HT-29 (cell line): ENCODE measurements at places on chromosomes 11 and 22. TPM values are rescaled to one million over a fixed set of nuclear protein-coding genes. Genes with fewer than 3 reads are reported as not detected.

MRGPRX3 gene
- not detected in 2 replicates for total RNA-seq

MISFA gene
- total RNA-seq: 0.76 and 1.0 TPM in 2 replicates

GRCh38 chr11:69483691-69484426, 2.4 kb downstream of the LINC01488 start:
- no peak for DNase-seq

DNA sequence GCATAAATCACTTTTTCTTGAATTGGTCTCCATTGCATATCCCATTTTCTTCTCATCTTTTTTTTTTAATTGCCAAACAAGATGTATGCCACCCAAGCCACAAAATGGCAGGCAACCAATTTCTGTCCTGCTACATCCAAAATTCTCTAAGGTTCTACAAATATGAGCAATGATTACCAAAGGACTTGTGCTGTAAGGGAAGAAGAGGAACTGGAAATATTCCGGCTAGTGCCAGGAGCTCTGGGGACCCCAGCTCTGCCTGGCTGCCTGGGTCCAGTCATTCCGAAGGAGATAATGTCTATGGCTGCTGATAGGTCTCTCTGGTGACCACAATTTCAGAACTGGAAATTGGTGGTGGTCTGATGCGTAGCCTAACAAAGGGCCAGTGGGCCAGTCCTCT, 17.1 kb upstream of the SNX32 start:
- no peak for DNase-seq

GRCh38 chr11:123033895-123034294, 28.0 kb downstream of the HSPA8 start:
- no peak for DNase-seq

DNA sequence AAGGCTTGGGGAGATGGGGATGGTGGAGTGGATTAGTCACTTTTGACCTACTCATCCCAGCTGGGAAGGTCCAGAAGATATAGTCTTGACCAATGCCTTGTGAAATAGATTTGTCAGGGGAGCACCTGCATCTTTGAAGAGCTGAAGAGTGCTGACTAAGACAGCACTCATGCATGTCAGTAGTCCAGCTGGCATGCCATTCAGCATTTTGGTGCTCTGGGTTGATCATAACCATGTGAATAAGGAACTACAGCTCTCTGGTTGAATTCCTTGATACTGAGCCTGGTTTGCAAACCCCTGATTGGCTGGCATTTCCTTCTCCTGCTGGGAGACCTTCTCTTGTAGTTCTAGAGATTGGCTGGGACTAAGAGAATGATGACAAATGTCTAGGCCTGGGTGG, 106.8 kb upstream of the ALX4 start:
- DNase-seq: no peak

GRCh38 chr11:71565263-71565662, at the start of gene KRTAP5-10:
Gene KRTAP5-10, plus strand, starts transcription at chr11:71565563. Its CDS starts 25 bp downstream, at chr11:71565588.
- no peak for DNase-seq

DNA sequence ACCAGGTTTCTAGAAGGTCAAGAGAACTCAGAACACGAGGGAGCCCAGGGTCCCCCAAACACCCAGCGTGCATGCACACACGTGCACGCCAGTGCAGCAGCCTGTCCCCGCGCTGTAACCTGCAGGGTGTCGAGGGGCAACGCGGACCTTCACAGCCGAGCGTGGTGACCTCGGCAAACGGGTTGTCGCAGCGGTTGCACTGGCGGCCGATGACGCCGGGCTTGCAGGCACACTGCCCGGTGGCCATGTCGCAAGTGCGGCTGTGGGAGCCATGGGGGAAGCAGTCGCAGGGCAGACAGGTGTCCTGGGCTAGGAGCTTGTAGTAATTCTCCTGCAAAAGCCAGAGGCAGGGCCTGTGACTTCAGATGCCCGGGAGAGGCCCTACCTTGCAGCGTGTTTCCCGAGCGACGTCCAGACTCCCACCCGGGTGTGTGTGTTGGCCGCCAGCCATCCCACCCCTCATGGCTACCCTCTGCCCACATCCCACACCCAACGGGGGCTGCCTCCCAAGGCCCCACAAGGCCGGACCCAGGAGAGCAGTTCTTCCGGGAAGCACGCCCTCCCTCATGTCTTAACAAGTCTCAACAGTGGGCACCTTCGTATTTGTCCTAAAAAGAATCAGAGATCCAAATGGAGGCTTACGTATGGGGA, 56.1 kb downstream of the TRMU start:
- no peak for DNase-seq

- DNase-seq: no peak
These were observed 106.7 kb downstream of the CCDC81 start for GRCh38 chr11:86481399-86481798.

GRCh38 chr11:72084076-72084475, 3.4 kb downstream of the LRRC51 start:
- no peak for DNase-seq

DNA sequence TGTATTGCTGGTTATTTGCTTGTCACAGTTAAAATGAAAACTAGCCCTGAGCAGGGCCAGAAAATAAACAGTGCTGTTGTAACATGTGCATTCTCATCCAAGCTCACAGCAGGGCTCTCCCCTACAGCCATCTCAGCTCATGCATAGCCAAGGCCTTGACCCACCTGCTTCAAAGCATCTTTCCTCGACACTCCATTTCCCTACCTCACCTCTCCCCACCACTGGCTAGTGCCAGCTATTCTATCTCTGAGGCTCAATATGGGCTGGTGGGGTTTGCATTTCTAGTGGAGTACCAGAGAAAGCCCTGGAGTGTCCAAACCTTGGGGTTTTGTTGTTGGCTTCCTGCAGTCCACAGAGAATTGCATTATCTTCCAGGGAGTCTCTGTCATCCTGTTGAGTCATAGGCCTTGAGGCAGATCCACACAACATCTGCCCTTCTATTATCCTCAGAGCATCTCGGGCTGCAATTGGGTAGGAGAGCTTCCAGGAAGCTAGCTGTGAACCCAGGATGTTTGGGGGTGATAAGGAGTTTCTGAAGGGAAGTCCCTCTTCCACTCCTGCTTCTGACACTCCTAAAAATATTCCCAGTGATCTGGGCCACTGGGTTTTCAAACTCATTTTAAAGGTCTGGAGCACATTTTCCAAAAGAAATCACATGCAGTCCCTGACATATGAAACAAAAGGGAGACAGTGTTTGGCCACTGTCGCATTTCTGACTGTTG, 36.1 kb upstream of the AMOTL1 start:
- DNase-seq: no peak

- DNase-seq: peak; percentile 47
These were observed 22.2 kb upstream of the CBX7 start for GRCh38 chr22:39174498-39175352.

DNA sequence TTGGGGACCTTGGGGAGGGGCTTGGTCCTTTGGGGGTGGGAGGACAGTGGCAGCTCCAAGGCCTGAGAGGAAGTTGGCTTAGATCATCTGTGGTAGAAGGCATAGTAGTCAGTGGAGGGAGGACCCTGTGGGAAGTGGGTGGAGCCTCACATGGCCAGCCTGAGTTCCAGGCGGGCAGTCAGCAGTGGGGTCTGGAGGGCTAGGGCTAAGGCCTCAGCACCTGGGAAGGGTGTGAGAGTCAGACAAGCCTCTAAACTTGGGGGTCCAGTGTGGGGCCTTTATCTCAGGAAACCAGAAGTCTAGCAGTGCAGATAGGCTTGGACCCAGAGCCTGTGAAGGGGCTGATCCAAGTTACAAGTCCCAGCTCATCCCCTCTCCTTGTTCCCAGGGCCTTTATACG, 4.0 kb downstream of the NLRX1 start:
- no peak for DNase-seq

- no peak for DNase-seq
These were observed 795.5 kb downstream of the METTL15 start for GRCh38 chr11:28903716-28904115.

- no peak for DNase-seq
These were observed 29.7 kb upstream of the TOLLIP start for GRCh38 chr11:1339066-1339675.

DNA sequence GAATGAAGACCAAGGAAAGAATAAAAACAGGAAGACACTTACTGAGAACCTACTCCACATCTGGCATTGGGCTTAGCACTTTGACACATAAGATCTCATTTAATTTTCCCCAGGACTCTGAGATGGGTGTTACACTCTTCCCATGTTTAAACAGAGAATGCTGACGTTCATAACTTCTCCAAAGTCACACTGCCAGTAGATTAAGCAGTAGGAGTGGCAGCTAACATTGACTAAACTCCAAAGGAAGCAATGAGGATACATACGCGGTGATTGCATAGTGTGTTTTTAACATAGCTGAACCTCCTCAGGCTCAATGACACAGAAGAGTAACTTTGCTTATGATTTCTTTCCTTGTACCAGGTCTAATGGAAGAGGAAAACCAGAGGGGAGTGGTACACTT, 14.5 kb upstream of the OR10V1 start:
- no peak for DNase-seq

DNA sequence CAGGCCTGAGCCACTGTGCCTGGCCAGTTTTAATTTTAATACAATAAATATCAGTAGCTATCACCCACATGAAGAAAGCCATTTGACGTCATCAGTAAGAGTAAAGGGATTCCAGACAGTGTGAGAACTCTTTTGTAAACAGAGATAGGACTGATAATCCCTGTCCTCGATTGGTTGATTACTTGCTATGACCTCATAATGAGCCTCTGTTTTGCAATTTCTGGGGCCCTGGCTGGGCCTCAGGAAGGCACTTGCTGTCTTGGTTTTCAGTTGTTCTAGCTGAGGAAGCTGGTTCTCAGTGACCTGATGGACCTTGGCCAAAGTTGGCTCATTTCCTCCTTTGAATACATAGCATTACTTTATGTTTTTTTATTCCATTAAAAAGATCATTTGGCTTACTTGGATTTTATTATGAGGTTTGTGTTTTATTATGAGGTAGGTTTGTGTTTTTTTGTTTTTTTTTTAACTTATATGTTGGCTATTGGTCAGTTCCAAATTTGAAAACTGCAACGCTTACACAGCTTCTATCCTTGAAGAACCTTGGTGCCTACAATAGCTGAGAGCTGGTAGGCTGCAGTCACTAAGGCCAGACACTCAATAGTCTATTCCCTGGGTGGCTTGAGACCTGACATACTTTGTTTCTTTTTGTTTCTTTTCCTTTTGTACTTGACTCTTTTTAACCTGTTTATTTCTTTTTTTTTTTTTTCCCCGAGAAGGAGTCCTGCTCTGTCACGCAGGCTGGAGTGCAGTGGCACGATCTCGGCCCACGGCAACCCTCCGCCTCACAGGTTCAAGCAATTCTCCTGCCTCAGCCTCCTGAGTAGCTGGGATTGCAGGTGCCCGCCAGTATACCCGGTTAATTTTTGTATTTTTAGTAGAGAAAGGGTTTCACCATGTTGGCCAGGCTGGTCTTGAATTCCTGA, 20.0 kb downstream of the MARK2 start:
- no peak for DNase-seq

DNA sequence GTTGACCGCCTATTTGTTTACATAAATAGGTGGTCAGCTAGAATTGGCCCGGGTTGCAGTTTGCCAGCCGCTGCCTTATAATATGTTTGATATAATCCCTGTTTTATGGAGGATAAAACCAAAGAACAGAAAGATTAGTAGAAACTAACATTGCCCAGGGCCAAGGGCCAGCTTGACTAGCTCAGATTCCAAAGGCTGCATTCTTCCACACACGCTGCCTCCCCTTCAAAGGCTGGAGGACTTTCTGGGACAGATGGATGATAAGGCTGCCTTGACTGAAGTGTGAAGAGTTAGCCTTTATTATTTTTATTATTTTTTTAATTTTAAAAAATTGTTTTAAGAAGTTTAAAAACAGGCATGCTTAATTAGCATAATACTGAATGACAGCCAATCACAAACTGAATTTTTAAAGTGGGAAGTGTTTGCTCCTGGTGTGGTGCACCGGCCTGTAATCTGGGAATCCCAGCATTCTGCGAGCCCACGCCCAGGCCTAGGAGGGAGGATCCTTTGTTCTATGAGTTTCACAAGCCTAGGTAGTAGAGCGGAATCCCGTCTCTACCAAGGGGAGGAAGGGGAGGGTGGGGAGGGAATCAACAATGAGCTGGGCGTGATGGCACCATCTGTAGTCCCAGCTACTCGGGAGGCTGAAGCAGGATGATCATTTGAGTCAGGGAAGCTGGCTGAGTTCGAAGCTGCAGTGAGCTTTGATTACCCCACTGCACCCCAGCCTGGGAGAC, 114.9 kb downstream of the NAV2 start:
- DNase-seq: no peak
